ENCODE measurements at places on chromosomes 6 and 20. TPM values are rescaled to one million over a fixed set of nuclear protein-coding genes. Genes with fewer than 3 reads are reported as not detected.

The ETV7 gene
- total RNA-seq, result 0.34 TPM

The CST2 gene
- not detected for total RNA-seq

DNA sequence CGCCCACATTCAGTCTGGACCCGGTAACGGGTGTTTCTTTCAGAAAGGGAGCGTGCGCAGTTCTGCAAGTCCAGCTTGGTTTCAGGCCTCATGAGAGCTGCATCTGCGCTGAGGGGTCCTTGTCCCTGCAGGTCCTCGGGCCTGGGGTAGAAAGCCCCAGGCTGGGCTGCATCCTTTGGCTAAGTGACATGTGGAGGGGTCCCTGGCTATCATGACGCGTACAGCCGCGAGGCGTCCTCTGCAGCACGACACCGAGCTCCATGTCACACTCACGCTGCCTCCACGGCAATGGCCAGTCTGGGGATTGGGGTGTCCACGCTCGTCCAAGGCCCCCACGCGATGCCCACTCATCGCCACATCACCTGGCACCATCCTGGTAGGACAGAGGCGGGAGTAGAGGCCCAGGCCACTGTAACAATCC is 1.7 kb upstream of the KIF25 start:
- DNase-seq, result no peak

GRCh38 chr6:127090051-127090450 is 28.4 kb upstream of the RSPO3 start:
- DNase-seq, result no peak

The ZNF311 gene
- 1.2 TPM for total RNA-seq

- peak; percentile 49 for DNase-seq
Observed at GRCh38 chr6:40999569-40999968, 39.5 kb downstream of the UNC5CL start.

The NQO2 gene
- 28.5 TPM for total RNA-seq

- DNase-seq, result peak; percentile 59
Observed at GRCh38 chr6:128655978-128656498, 135.6 kb upstream of the PTPRK start.

GRCh38 chr20:23222531-23223200 is 127.9 kb upstream of the NXT1 start:
- no peak for DNase-seq

All from HT-29 (cell line).